HAP-1 (cell line): ENCODE measurements at places on chromosomes 2 and 18.

GRCh38 chr2:130376433-130377293, 20.8 kb downstream of the PTPN18 start:
- no peak for DNase-seq

DNA sequence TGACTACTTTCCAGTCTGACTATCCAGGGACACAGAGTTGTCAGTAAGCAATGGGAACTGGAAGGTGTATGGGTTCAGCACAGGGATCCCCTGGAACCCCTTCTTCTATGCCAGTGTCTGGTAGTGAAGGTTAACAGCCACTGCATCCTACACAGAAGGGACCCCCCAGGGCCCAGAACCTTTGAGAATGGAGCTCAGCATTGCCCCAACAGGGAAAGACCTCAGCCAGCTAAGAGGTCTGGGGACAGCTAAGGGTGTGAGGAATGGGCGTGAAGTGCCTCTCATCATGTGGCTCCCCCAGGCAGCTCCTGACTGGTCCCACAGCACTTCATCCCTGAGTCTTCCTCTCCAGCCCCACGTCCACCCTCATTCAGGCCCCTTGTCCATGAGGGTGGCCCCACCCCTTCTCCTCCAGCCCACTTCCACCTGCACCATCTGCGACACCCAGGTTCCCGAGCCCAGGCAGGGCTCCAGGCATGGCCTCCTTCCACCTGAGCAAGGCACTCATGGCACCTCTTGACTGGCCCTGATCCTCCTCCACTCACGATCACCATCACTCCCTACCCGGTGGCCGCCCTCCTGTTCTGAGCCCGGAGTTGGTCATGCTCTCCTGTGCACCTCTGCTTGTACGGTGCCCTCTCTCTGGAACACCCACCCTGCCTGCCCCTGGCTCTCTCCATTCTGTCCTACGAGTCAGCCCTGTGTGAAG, 77.1 kb downstream of the SFXN5 start:
- no peak for DNase-seq

DNA sequence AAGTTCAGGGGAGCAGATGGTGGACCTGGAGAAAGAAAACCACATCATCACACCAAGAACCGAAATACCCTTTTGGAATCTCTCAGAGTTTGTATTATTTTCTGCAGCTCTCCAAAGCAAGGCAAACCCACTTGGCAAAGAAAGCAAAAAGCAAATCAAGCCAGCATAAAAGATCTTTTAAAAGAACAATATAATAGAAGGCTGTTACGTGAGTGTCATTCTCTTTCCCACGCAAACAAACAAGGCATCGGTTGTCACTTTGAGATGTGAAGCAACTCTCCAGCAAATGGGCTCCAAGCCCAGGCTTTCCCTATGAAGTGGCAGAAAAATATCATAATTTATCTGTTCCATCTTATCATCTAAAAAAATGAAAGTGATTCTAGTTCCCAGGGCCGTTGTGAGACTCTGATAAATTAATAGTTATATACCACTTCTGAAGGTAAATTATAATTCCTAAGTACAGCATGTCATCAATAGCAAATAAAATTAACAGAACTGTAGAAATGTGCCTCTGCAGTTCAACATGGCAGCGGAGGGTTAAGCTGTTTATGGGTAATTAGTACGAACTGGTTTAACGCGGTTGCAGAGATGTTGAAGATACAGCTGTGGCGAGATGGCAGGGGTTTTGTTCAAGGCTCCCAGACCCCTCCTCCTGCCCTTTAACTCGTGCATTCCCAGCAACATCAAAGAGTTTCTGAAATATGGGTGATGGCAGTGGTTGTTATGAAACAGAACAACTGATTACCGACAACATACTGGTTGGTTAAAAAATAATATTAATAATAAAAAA, 89.2 kb downstream of the EPHA4 start:
- no peak for DNase-seq

DNA sequence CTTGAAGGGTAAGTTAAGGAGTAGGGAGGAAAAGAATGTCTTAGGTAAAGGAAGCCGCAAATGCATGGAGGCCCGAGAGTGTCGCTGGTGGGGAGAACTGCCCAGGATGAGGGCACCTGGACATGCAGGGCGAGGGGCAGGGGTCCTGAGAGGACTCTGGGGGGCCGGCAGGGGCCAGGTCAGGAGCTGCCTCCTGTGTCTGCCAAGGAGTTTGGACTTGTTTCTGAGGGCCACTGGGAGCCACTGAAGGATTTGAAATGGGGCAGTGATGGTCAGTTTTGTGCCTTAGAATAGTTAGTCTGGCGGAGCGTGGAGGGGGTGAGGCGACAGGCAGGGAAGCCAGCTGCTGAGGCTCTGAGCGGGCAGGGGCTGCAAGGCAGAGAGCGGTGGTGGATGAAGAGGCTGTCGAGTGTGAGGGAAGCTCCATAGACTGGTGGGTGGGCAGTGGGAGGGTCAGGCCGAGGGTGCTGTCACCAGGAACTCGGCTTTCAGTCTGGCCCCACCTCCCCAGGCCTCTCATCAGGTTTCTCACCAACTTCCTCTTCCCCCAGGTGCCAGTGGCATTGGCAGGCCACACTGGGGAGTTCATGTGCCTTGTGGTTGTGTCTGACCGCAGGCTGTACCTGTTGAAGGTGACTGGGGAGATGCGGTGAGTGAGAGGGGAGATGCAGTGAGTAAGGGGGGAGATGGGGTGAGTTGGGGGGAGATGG, 14.7 kb upstream of the SLC4A3 start:
- no peak for DNase-seq

- peak; percentile 37 for DNase-seq
These were observed 155.8 kb upstream of the LRP1B start for GRCh38 chr2:142286618-142287017.

GRCh38 chr18:33146014-33146413, 294.5 kb downstream of the CCDC178 start:
- DNase-seq: no peak

- no peak for DNase-seq
These were observed 1.1 kb upstream of the TET3 start for GRCh38 chr2:73983322-73984202.

GRCh38 chr2:101361522-101361921, 25.8 kb downstream of the CREG2 start:
- no peak for DNase-seq

- no peak for DNase-seq
These were observed 54.4 kb downstream of the ARHGEF4 start for GRCh38 chr2:130890941-130891669.

GRCh38 chr18:36377626-36378025, 80.1 kb downstream of the FHOD3 start:
- no peak for DNase-seq

DNA sequence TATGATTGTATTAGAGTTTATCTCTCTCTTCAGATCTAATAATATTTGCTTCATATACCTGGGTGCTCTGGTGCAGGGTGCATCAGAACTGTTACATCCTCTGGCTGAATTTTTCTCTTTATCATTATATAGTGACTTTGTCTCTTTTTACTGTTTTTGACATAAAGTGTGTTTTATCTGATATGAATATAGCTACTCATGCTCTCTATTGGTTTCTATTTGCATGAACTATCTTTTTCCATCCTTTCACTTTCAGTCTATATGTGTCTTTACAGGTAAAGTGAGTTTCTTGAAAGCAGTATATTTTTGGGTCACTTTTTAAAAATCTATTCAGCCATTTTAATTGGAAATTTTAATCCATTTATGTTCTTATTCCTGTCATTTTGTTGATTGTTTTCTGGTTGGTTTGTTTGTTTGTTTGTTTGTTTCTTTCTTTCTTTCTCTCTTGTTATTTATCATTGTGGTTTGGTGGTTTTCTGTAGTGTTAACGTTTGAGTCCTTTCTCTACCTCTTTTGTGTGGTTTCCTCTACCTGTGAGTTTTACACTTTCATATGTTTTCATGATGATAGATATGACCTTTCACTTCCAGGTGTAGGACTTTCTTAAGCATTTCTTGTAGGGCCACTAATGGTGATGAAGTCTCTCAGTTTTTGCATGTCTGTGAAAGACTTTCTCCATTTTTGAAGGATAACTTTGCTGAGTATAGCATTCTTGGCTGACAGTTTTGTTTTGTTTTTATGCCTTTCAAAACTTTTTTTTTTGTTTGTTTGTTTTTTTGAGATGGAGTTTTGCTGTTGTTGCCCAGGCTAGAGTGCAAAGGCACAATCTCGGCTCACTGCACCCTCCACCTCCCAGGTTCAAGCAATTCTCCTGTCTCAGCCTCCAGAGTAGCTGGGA, 54.9 kb downstream of the CCNT2 start:
- DNase-seq: no peak

DNA sequence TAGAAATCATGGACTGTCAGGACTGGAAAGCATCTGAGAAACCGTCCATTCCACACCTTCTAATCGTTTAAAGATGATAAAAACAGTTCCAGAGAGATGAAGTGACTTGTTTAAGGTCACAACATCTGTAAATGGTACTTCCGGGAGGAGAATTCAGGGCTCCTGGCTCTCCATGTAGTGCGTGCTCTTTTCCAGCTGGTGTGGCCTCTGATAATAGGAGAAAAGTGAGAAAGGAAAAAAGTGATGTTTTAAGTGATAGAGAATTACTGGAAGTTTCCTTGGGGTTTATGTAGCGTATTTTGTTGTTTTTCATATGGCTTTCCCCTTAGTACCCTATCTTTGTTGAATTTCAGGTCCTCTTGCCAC, 663 bp downstream of the C2orf49 start:
- DNase-seq: no peak

- no peak for DNase-seq
These were observed 1223.5 kb upstream of the CELF4 start for GRCh38 chr18:38789141-38789540.

- DNase-seq: no peak
These were observed 46.8 kb upstream of the PDE1A start for GRCh38 chr2:182473635-182474034.

GRCh38 chr18:39481281-39481680, 1915.7 kb upstream of the CELF4 start:
- DNase-seq: no peak

- no peak for DNase-seq
These were observed 139.6 kb downstream of the SOCS6 start for GRCh38 chr18:70428439-70428838.

- no peak for DNase-seq
These were observed 388.6 kb upstream of the TNP1 start for GRCh38 chr2:217248312-217248935.

DNA sequence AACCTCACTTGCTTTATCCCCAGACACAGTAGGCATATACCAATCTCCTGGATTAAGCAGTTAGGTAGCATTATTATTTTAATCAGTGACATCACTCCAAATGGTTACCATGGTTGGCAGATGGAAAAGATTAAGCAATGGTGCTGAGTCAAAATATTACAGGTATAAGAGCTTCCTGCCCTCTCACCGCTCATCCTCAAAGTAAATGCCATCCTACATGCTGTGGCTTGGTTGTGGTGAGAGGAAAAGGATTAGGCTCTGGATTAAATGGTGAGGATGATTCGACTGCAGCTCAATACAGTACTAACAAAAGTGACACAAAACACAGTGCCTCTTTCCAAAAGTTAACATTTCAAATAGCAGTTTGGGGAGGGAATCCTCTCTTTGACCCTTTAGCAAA, 108.9 kb upstream of the ACAA2 start:
- no peak for DNase-seq

DNA sequence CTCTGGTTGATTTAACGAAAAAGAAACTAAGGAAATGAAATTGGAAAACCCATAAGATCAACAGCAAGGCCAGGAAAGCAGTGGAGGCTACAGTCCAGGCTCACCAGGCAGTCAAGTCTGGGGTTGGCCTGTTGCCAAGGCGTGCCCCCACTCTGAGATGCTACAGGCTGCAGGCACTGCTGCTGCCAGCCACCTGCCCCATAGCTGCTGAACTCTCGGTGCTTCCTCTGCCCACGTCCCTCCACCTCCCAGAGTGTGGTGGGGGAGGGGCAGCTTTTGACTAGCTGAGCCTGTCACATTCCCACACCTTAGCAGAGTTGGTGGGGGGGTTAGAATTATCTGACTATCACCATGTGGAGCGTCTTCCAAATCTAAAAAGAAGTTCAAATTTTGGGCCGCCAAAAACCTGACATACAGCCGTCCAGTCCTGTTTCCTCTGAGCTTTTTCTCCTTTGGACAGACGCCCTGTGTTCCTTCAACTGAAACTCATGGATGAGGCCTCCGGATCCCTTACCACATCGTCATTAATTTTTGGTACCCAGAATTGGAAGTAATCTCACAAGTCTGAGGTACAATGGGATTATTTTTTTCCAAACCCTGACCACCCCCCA, 3.9 kb upstream of the SH3RF3 start:
- DNase-seq: no peak

- no peak for DNase-seq
These were observed 48.3 kb upstream of the MYL1 start for GRCh38 chr2:210363261-210363660.

- peak; percentile 81 for DNase-seq
These were observed 102.1 kb downstream of the SMAD7 start for GRCh38 chr18:48848641-48849143.

- peak; percentile 68 for DNase-seq
These were observed 31.9 kb upstream of the NRP2 start for GRCh38 chr2:205650450-205650849.

DNA sequence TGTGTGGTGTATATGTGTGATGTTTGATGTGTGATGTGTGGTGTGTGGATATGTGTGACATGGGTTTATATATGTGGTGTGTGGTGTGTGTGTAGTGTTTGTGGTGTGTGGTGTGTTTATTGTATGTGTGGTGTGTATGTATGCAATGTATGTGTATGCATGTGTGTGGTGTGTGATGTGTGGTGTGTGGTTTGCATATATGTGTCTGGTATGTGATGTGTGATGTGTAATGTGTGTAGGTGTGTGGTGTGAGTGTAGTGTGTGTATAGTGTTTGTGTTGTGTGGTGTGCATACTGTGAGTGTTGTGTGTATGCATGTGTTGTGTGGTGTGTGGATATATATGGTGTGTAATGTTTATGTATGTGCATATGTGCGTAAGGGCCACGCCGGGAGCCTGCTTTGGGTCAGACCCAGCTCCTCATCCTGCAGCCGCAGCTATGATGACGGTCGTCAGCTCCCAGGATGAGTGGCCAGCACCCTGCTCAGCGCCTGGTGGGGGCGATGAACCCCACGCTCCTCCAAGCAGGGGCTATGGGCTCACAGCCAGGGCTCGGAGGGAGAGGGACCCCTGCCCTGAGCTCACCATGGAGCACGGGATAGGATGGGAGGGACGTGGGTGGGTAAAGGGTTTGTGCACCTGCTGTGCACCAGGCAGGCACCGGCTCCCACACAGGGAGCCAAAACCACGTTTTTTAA, 331.3 kb downstream of the EIPR1 start:
- no peak for DNase-seq

DNA sequence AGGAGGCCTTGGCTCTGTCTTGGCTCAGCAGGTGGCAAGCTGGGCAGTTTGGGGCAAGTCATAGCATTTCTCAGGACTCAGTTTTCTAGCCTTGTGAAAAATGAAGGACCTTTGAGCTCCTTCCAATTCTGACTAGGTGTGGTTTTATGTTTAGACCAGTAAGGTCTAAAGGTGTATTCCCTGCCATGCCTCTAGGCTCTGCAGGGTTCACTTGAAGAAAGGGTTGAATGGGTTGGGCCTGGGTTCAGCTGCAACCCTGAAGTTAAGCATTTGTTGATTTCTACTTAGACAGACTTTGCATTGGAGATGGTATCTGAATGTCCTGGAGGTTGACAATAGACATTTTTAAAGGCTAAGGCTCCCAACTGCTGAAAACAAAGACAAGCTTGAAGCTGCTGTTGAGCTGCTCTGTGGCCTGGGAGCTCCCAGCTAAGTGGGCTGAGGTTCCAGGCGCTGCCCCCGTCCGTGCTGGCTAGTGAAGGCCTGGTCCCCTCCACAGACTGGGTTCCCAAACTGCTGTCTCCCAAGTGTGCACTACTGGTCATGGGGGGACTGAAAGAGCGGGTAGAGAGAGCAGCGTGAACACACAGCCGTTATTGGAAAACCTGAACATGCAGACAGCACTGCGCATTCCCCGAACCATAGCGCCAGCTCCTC, 100.7 kb upstream of the SMAD7 start:
- no peak for DNase-seq
